ENCODE measurements at places on chromosomes 3 and 15.

DNA sequence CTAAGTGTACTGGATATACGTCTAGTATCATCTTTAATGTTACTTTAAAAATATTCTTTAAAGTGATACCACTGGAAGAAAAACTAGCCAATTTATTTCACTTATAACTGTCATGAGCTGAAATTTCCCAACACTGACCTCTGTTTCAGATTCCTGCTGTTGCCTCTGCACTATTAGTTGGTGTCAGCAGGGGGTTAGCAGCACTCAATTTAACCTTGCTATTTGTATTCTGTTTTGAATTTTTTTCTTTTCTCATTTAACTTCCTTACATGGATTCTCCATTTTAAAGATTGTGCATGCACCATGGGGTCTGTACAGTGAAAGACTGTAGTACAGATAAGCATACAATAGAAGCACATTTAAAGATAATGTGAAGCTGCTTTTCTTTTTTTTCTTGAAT, 169.2 kb downstream of the UBE2E2 start:
- DNase-seq = no peak

DNA sequence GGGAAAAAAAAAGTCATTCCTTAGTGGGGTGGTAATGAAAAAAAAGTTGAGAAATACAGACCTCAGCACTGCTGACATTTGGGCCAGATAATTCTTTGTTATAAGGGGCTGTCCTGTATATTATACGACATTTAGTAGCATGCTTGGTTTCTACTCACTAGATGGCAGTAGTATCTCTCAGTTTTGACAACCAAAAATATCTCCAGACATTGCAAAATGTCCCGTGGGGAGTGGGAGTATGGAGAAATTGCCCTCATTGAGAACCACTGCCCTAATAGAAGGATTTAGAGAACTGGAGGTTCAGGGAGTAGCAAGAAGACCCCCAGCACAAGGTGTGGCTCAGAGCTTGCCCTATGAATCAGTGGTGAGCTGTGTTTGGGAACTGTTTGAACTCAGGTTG, 28.6 kb upstream of the TEX264 start:
- DNase-seq = no peak

DNA sequence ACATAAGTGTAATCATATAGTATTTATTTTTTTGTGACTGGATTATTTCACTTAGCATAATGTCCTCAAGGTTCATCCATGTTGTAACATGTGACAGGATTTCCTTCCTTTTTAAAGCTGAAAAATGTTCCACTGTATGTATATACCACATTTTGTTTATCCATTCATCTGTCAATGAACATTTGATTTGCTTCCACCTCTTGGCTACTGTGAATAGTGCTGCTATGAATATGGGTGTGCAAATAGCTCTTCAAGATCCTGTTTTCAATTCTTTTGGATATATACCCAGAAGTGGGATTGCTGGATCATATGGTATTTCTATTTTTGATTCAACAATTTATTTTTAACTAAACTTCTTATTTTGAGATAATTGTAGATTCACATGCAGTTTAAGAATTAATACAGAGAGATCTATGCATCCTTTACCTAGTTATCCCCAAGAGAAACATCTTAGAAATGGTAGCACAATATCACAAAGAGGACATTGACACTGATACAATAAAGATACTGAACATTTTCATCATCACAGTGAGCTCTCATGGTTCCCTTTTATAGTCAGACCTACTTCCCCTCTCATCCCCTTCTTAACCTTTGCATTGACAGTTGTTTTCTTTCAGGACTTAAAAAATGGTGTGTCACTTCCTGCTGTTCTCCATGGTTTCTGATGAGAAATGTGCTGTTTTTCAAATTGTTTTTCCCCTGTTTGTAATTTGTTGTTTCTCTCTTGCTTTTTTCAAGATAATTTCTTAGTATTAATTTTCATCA, 90.1 kb downstream of the SATB1 start:
- DNase-seq = no peak

DNA sequence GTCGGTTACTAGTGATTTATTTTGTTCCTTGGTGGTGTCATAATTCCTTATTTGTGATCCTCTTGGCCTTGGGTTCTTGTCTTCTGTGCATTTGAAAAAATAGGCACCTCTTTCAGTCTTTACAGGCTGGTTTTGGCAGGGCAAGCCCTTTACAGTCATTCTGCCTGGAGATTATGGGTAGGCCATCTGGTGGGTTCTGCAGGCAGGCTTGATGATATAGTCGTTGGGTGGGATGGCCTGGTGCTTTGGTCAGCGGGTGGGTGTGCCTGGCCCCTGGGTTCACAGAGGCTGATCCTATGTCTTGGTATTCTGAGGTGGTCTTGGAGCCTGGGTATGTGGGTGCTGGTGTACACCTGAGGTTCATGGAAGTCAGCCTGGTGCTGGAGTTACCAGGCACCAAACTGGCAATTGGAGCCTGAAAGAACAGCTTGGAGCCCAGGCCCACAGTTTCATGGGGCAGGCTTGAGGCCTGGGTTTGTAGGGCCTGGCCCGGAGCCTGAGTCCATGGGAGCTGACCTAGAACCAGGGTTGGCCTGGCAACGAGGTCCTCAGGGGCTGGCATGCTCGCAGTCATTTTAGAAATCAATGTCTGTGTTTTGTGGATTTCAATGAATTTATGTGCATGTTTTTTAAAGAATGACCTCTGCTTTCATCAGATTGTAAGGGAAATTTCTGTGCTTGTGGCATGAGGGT, 63.3 kb downstream of the DOCK3 start:
- no peak for DNase-seq

- DNase-seq = no peak
Measured at GRCh38 chr3:23956701-23957100, 11.6 kb downstream of the NR1D2 start.

All from stimulated activated CD4-positive, alpha-beta T cell treated with anti-CD3 and anti-CD28 coated beads, Interleukin-1b, Interleukin-23, amount 100 ng/mL, for 48 hours (primary cell).